ENCODE measurements at places on chromosomes 3 and 15.

DNA sequence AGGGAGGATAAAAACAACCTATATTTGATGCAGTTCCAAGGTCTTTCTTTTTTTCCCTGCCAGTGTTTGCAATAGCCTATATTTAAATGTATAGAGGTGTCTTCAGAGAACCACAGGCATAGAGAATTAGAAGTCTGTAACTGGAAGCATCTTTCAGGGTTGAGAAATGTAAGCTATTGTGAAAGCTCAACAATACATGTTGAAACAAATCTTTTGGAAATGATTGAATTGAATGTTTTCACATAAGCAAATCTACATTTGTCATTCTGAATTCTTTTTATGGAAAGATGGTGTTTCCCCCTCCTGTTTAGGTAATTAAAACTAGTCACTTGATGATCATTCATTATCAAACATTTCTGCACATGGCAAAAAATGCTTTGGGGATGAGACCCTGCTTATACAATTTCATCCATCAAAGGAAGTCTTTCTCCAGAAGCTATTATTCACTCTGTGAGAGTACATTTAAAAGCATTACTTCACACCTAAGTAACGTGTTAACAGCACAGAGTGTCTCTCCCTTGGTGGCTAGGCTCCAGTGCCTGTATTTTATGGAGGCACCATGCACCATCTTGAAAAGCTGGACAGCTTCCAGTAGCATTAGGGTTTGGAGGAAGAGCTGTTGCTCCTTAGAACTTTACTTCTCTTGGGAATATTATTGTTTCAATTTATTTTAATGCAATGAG lies 406.2 kb downstream of the LSAMP start:
- DNase-seq = no peak

GRCh38 chr3:151146071-151146730 lies 56.8 kb downstream of the GPR171 start:
- peak; percentile 71 for DNase-seq

GRCh38 chr3:29745232-29745870 lies 464.5 kb downstream of the RBMS3 start:
- DNase-seq = no peak

DNA sequence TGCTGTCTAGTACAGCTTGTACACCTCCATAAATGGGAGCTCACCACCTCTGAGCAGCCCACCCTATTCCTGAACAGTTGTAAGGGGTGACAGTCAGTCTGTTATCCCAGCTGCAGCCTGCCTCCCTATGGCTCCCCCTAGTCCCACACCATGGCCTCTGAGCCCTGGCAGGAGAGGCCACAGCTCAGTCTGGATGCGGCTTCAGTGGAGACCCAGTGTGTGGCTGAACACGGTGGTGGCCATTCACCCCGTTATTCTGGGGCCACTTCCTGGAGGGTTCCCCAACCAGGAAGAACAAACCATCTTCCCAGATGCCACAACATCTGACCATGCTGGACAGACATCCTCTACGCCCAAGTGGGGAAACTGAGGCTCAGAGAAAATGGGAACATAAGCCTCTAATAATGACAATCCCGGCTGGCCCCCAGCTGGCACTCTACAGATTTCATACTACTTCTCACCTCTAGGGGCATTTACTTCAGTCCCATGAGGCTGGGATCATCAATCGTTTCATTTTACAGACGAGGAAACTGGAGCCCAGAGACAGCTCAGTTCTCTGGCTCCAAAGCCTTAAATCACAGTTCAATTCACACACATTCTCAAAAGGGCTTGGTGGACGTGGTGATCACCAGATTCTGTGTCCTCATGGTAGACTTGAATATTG lies 9.2 kb upstream of the GRIP2 start:
- peak; percentile 17 for DNase-seq

- peak; percentile 79 for DNase-seq
These were observed 848.6 kb downstream of the ROBO1 start for GRCh38 chr3:78919021-78919755.

DNA sequence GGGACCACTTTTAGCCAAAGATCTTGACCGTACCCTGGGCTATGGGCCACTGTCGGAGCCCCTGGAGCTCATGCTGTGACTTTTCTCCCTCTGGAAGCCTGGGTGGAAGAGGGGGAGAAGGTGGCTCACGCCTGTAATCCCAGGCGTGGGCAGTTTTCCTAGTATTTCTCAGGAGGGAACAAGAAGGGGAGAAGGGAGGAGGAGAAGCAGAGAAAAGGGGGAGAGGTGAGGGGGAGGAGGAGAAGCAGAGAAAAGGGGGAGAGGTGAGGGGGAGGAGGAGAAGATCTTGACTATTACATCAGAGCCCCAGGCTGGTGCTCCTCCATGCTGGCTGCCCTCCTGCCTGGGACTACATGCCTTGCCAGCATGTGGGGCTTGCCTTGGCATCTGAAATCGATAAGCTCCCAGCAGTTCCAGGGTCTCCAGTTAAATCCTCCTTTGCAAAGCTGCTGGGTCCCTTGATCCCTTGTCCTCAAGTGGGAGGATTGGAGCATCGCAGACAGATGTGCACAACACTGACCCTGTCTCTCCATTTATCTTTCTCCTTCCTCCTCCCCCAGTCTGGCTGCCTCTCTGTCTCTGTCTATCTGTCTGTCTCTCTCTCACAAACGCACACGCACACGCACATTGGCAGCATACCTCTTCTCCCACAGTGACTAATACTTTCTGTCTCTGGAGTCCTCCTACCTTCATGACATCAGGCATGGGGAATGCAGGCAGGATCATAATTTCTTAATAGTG lies 41.6 kb downstream of the MRAS start:
- DNase-seq = peak; percentile 95

DNA sequence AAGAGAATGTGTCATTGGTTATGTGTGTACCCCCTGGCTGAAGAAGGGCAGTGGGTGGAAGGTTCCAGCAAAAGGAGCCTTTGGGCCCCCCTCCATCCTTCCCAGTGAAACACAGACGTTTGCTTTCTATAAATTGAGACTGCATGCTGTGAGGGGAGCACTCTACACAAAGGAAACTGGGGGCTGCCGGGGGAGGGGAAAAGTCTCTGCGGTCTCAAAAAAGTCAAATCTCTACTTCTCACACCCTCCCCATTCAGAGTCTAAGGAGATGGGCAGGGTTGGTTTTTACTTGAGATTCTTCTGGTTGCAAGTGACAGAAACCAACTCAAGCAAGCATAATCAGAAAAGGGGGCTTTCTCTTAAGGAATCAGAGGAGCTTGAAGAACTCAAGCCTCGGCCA lies 50.1 kb upstream of the TLE3 start:
- no peak for DNase-seq

Data from EL (cell line).